ENCODE measurements at places on chromosomes 4 and X.

- no peak for DNase-seq
Measured at GRCh38 chr4:52915730-52916300, 53.7 kb downstream of the RASL11B start.

- DNase-seq: no peak
Measured at GRCh38 chrX:49312176-49312575, 8.7 kb downstream of the GAGE10 start.

- DNase-seq: no peak
Measured at GRCh38 chr4:40608628-40609027, 21.0 kb downstream of the RBM47 start.

DNA sequence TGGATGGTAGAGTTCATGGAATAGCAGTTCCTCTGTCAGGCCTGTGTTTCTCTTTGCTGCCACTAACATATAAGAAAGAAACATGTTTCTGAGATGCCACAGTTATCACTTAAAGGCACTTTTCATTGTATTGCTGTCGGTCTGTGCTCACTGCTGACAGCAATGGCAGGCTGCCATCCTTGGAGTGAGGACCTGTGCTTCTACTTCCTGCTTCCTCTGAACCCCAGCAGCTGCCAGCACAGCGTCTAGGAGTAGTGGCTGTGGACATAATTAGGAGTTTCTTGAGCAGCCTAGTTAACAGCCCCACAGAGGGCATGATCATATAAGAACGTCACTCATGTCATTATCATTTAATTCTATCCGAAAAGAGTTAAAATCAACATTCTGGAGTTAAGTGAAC, 30.5 kb downstream of the F11 start:
- no peak for DNase-seq

DNA sequence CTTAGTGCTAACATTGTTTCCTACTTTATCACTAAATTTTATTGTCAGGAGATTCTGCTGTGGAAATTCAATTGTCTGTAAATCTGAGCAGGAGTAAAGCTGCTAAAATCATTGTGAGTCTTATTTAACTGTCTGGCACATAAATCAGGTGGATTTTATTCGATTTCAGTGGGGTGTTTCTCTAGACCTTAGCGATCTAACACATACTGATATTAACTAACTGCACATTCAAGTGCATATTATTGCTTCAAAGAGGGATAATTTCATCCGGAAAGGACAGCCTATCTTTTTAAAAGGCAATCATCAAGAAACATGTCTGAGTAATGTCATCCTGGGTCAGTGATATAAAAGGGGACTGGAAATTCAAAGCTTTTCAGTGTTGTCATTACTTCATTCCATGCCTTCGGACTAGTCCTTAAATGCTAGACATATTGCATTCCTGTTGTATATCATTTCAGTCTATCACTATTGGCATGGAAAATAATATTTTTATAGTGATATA, 388.7 kb downstream of the PCDH10 start:
- DNase-seq: no peak

GRCh38 chr4:100486496-100486895, 31.3 kb downstream of the EMCN start:
- DNase-seq: no peak

DNA sequence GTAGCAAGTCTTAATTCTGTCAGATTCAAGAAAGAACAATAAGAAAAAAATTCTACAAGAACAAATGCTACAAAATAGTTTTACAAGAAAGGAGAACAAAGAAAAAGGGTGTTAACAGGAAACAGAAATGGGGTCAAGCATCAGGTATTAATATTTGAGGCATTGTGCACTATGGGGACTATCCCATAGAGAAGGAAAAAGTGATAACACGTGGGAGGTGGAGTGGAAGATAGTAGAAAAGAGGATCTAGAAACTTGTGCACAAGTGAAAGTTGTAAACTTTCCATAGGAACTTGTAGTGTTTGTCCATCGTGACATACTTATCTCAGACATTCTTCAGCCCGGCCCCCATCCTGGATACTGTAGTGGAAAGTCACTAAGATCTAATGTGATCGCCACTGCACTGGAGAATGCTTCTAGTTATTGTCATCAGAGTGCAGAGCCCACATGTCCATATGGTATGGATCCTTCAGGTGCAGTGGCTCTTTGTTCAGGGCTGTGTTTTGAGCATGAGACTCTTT, 15.4 kb upstream of the NFXL1 start:
- DNase-seq: no peak

DNA sequence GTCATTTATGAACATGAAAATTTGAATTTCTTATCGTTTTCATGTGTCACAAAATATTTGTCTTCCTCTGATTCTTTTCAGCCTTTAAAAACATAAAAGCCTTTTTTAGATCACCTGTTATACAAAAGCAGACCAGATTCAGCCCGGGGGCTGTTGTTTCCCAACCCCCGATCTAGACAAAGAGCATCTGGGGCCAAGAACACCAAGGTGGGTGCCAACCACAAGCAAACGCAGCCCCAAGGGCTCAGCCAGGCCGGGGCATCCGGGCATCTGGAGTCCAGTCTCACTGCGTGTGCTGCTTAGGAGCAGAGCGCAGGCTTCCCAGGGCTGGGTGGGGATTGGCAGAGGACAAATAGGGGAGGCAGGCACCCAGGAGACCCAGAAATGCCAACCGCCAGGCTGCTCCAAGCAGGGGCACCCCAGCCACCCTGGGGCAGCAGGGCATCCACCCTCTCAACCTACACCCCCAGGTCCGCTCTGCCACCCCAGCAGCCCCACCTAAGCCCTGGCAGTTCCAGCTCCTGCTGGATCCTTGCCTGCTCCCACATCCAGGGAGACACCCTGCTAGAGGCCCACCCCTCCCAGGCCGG, 78.0 kb downstream of the HMX1 start:
- no peak for DNase-seq

DNA sequence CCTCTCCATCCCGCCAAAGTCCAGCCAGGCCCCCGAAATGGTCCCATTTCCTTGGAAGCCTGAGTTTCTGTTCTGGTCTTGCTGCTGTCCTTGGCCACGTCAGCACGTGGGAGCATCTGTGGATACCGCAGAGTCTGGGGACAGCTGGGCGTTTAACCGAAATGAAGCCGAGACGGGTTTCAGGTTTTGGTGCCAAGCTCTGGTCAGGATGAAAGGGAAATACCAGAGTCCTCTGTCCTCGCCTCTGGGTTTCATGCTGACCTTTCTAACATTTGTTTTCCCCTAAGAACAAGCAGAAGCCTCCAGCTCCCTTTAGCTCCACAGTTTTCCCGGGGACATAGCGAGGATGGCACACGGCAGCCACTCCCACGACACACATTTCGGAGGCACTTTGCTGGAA, 19.7 kb downstream of the SHOX start:
- DNase-seq: no peak

DNA sequence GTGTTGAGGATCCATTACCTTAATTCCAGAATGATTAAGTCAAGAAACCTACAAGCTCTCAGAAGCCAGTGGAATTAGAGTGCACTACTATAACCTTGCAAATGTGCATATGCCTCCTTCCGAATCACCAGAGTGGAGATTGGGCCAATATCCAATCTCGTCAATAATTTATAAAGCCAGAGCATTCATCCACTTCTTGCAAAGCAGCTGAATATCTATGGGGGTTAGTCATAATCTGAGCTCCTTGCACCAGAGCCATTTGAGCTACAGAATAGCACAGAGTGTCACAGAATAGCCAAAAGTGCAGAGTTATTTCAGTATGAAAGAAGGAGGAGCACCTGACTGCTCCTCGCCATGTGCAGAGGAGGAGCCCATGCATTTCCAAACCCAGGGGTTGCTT, 69.2 kb upstream of the MTM1 start:
- DNase-seq: no peak

DNA sequence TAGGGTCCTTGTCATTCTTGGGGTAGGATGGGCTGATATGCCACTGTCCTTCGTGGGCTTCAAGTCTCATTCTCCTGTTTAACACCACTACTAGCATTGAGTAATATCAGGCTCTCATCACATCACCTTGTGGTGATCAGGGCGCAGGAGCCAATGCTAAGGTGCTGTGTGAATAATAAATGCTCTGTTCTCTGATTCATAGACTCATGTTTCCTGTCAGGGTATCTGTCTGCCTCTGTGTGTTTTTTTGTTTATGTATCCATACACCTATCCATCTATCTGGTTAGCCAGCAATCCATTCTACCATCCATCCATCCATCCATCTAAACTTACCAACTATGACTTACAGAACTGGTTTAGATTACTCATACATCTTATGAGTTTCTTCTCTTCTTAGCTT, 525.1 kb upstream of the ATOH1 start:
- no peak for DNase-seq

DNA sequence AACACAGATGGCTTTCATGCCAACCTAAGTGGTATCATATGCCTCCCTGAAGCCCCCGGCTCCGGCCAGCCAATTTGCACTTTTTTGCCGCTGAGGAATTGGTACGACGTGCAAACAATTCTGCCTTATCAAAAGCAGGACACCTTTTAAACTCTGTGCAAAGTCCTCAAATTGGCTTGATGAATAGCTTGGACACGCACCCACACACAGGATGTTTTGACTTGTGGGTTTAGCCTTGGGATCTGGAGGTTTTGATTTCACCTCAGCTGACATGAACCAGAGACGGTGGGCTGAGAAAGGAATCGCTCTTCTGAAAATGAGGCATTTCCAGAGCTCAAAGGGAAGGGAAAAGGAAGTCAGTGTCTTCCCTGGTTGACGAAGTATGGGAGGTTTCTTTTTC, 110.8 kb upstream of the SHOX start:
- no peak for DNase-seq

DNA sequence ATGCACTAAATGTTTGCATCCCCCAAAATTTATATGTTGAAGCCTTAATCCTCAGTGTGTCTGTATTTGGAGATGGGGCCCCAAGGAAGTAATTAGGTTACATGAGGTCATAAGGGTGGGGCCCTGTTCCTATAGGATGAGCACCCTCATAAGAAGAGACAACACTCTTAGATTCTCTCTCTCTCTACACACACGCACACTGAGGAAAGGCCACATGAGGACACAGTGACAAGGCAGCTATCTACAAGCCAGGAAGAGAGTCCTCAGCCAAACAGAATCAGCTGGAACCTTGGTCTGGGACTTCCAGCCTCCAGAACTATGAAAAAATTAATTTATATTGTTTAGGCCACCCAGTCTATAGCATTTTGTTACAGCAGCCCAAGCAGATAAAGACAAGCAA, 69.3 kb upstream of the NOCT start:
- no peak for DNase-seq

Data from HCT116 (cell line).